Activated CD4-positive, alpha-beta T cell treated with anti-CD3 and anti-CD28 coated beads, Interleukin-2, amount 10 ng/mL, durations not matched to agents 7 days and 5 days (primary cell): ENCODE measurements at places on chromosomes 4 and X. TPM values are rescaled to one million over a fixed set of nuclear protein-coding genes. Genes with fewer than 3 reads are reported as not detected.

Gene RASL11B
- total RNA-seq: not detected

Gene KLF3
- 33.5 TPM for total RNA-seq

Gene MAGEA8
- not detected for total RNA-seq

DNA sequence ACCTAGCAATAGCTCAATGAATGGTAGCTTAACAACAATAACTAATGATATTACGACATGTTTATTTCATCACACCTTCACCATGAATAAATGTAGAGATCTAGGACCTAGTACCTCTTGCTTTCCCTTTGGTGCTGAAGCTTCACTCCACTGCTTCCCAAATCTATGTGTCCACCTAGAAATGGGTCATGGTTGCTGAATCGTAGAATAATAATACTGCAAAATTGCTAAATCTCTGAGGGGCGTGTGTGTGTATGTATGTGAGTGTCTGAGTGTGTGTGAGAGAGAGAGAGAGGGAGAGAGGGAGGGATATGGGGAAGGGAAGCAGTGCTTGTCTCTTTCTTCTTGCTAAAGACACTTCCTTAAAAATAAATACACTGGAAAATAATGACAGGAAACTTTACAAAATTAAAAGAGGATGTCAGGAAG is 109.3 kb upstream of the BMP2K start:
- peaks cover 41% of the 10 kb centered on the region for H3K4me1 ChIP-seq
- H3K27ac ChIP-seq: no peak overlapping the region
- no peak overlapping the region for H3K4me3 ChIP-seq
- no peak for DNase-seq
- peaks cover 4% of the 10 kb centered on the region for H3K36me3 ChIP-seq

GRCh38 chr4:105198541-105198940 is 51.9 kb downstream of the TET2 start:
- H3K4me1 ChIP-seq: peaks cover 16% of the 10 kb centered on the region
- H3K27me3 ChIP-seq: no peaks in the 10 kb centered on the region
- H3K27ac ChIP-seq: no peak overlapping the region
